ENCODE measurements at places on chromosomes 2 and 18. TPM values are rescaled to one million over a fixed set of nuclear protein-coding genes. Genes with fewer than 3 reads are reported as not detected.

DNA sequence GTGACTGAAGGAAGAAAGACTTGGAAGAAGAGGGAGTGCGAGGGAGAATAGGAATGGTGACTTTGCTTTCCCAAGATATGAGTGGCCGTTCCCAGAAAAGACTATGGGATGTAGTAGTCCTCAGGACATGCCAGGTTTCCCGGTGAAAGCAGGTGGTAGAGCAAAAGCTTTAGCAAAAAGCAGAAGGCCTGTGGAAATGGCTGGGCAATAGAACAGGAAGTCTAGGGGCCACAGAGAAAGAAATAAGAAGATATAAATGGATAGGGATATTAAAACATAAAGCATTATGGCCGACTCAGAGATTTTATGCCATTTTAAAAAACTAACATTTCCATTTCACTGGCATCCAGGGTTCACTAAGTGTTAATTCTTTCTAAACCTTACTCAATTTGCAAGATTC lies 1.2 kb upstream of the SERPINB13 start:
- no peak for DNase-seq

The MAP3K19 gene
- not detected for total RNA-seq

- peak; percentile 75 for DNase-seq
These were observed 74.0 kb downstream of the MYO1B start for GRCh38 chr2:191319186-191319585.

GRCh38 chr2:165017966-165018596 lies 62.8 kb upstream of the SLC38A11 start:
- DNase-seq, result peak; percentile 18

The MBOAT2 gene
- 22.6 TPM for total RNA-seq

GRCh38 chr2:132937629-132938028 lies 267.6 kb upstream of the LYPD1 start:
- no peak for DNase-seq
